ENCODE measurements at places on chromosomes 3 and 15.

GRCh38 chr15:66825139-66825538 lies 123.1 kb downstream of the SMAD6 start:
- no peak for DNase-seq

GRCh38 chr3:59408047-59408624 lies 358.3 kb upstream of the CFAP20DC start:
- no peak for DNase-seq

GRCh38 chr3:49666592-49666991 lies 7.6 kb upstream of the APEH start:
- DNase-seq: no peak

- DNase-seq: no peak
Measured at GRCh38 chr3:58434990-58435389, 1.4 kb upstream of the PDHB start.

- no peak for DNase-seq
Measured at GRCh38 chr3:31695280-31696008, 162.7 kb downstream of the STT3B start.

GRCh38 chr3:108190346-108190745 lies 31.9 kb downstream of the IFT57 start:
- no peak for DNase-seq

- DNase-seq: no peak
Measured at GRCh38 chr3:122530164-122530563, 15.4 kb upstream of the KPNA1 start.

DNA sequence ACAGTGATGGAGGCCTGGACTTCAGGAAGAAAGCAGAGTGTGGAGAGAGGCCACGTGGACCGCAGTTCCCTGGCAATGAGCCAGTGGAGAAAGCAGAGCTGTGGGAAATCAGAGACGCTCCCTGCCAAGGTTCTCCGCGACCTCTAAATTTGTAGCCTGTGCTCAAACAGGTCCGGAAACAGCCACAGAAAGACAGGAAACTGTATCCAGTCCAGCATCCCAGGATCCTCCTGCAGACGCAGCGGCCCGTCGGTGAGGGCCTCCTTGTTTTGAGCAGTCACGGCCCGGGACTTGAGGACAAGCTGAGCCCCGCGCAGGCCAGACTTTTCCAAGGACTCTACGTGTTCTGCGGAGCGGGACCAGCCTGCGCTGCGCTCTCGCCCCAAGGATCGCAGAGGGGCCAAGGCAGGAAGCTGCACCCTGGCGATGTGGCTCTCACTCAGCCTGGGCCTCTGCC lies 22.3 kb downstream of the RPSA start:
- no peak for DNase-seq

DNA sequence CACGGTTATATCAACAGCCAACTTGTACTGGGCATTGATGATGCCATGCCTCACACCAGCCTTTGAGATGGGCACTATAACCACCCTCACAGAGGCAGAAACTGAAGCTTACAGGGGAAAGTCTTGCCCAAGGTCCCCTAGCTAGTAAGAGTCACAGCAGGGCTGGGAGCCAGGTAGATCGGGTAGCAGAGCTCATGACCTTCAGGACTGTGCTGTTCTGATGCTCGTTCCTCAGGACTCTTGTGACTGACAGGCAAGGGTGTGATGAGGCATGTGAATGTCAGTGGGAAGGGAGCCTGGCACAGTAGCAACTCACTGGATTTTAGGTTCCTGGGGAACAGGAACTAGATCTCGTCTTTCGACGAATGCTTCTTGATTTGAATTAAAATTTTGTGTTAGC lies 65.7 kb downstream of the RLBP1 start:
- DNase-seq: no peak

GRCh38 chr15:41323611-41324010 lies 8.8 kb downstream of the OIP5 start:
- DNase-seq: no peak

DNA sequence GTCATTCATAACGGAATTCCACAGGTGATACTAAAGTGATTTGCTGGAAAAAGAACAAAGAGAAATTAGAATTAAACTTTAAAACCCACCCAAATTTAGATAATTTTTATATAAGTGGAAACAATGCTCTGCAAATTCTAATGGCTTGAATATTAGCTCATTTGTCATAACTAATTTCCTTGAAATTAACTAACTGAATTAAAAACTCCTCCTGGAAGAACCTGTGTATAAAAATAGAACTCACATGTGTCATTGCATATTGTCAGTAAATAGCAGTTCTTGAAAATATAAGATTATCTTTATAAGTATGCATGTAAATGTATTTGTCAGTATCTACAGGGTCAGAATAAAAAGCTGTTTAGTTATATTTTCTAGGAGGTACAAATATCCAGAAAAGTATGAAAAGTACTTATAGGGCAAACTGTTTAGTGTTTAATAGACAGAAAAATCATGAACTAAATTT lies 16.3 kb downstream of the ZIC1 start:
- no peak for DNase-seq

- no peak for DNase-seq
Measured at GRCh38 chr3:94307588-94307987, 244.7 kb downstream of the NSUN3 start.

DNA sequence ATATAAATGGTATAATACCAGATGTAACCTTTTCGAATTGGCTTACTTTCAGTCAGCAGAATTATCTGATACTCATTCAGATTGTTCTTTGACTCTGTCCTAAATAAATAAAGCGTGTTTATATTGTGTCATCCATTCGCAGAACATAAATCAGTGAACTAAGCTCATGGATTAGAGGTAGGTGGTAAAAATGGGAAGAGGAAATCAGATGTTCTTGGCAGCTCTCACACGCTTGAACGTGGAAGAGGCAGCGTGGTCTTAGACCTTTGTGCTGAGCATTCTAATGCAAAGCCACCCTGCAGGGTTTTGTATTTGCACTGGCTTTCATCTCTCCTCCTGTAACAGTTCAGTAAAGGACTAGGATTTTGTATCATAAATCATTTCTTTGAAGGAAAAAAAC lies 441.4 kb downstream of the GABRG3 start:
- no peak for DNase-seq

DNA sequence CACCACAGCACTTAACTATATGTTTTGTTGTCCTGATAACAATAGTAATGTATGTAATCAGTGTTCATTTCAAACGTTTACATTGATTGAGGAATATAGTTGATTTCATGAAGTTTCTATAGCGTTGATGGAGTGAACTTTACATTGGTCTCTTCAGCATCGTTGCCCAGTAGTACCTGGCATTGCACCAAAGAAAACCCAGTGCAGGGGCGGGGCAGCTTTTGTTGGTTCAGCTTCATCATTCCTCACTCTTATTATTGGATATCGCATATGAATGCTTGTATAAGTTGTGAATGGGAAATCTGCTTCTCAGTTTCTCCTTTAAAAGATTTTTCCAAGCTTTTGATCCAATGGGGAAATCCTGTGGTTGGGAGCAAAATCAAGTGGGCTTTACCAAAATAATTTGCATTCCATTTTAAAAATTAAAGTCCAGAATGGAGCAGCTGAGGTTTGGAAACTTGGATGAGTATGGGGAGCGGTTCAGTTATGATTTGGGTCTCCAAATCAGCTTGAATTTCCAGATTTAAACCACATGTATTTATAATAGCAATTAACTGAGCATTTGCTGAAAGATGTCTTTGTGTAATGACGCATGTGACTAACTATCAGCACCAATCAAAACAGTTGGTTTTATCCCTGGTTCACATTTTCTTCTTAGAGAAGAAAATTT lies 213.7 kb downstream of the ALCAM start:
- DNase-seq: no peak

DNA sequence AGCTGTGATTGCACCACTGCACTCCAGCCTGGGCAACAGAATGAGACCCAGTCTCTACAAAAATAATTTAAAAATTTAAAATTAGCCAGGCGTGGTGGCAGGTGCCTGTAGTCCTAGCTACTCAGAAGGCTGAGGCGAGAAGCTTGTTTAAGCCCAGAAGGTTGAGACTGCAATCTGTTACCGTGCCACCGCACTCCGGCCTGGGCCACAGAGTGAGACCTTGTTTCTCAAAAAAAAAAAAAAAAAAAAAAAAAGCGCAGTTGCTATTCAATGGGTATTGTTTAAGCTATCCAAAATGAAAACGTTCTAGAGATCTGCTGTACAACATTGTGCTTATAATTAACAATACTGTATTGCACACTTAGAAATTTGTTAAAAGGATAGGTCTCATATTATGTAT lies 24.0 kb downstream of the ZNF148 start:
- DNase-seq: no peak

GRCh38 chr3:123914829-123915228 lies 30.7 kb upstream of the MYLK start:
- no peak for DNase-seq

GRCh38 chr3:105626739-105627138 lies 242.1 kb downstream of the CBLB start:
- no peak for DNase-seq

GRCh38 chr3:122957707-122958689 lies 69.6 kb downstream of the SEMA5B start:
- no peak for DNase-seq

GRCh38 chr15:34442891-34443290 lies 5.3 kb upstream of the GOLGA8A start:
- no peak for DNase-seq

GRCh38 chr3:184186184-184186901 lies at the start of gene ABCF3:
Gene ABCF3 (plus strand): TSS chr3:184186199. CDS start chr3:184186208, 9 bp downstream.
- DNase-seq: peak; percentile 11

DNA sequence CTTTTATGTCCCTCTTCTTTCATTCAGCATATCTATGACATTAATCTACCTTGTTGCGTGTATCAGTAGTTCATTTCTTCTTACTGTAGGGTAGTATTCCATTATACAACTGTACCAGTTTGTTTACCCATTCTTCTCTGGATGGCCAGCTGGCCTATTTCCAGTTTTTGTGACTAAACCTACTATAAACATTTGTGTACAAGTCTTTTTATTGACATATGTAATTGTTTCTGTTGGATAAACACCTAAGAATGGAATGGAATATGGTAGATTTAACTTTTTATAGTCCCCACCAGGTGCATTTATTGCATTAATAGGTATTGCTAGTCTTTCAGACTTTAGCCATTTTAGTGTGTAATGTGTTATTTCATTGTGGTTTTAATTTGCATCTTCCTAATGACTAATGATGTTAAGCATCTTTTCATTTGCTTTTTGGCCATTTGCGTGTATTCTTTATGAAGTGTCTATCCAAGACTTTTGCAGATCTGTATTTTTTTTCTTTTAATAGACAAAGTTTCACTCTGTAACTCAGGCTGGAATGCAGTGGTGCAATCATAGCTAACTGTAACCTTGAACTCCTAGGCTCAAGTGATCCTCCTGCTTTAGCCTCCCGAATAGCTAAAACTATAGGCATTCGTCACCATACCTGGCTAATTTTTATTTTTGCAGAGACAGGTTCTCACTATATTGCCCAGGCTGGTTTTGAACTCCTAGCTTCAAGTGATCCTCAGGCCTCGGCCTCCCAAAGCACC lies 41.9 kb upstream of the XRN1 start:
- DNase-seq: no peak

- DNase-seq: no peak
Measured at GRCh38 chr15:43277901-43278300, 11.2 kb upstream of the TGM5 start.

DNA sequence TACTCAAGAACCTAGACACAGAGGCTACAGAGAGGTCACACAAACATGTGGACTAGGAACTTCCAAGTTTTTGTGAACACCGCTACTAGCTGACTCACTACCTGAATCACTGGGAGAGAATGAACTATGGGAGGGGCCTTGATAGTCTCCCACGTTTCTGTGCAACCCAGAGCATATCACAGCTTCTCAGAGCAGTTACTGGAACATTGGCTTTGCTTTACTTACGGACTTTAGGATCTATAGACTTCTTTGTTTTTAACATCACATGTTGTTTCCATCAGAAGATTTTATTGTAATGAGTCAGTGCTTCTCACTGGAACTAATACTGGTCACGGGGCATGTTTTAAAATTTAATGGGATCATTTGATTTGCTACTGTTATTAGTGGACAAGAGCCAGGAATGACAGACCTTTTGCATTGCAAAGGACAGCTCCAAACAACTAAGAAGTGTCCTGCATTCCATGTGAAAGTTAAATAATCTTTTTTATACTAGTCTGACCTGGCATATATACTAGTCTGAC lies 35.6 kb downstream of the RTP4 start:
- no peak for DNase-seq

DNA sequence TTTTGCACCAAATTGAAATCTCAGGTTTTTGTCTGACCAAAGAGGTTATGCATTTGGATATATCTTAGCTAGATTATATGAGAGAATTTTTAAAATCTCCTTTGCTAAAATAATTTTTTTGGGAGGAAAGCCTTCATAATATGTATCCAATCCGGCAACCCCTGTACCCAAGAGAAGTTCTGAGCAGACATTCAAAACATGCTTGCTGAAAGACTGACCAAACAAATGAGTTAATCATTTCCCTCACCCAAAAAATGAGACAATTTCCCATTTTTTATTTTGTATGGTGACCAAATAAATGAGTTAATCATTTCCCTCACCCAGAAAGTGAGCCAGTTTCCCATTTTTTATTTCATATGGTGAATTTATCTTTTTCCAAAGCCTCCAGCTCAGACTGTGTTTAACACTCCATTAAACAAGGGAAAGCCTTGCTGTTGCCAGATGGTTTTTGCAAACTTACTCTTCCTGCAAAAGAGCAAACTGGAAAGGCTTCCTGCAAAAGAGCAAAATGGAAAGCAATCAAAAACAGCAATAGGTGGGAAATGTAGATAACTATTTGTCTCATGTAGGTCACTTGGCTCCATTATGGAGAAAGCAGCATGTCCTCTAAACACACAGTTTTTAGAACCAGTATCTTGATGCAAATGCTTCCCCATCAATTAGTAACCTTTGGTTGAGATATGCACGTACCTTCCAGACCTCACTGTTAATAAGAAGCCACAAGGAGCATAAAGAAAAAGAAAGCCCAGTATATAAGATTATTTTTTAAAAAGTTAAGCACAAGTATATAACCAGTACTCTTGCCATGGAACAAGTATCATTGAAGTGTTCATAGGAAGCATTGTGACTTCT lies 78.4 kb upstream of the OSTN start:
- no peak for DNase-seq

GRCh38 chr3:129417326-129417725 lies 11.1 kb downstream of the EFCAB12 start:
- DNase-seq: no peak

DNA sequence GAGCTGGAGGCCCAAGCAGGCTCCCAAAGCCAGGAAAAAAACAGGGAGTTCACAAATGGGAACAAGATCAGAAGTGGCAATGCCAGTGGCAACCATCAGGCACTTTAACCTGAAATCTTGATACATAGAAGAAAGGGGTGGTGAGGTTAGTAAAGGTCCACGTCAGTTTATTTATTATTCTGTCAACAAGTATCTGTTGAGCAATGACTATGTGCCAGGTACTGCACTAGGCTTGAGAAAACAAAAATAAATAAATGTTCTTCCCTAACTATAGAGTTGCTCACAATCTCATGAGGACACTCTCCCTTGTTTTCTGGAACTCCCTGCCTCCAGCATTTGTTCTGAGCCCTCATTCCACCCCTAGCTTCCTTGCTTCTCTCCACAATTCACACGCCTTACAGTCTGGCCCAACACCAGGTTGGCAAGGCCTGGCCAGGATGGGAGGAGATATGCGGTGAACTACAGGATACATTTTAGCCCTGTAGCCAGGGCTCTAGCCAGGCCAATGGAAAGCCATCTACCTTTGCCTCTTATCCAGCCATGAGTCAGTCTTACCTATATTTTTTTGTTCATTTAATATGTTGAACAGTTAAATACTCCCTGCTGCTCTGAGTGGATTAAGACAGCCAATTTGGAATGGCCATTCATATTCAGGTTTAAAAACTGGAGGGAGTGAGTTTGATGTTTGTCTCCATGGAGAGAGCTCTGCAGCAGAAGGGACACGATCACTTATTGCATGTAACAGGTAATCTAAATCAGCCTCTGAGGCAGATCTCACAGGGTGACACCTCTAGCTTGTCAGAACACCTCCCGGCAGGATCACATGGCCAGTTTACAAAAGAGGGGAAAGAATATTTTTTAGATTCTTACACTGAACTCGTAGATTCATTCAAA lies 161.9 kb upstream of the ATP11B start:
- no peak for DNase-seq

All from activated CD4-positive, CD25-positive, alpha-beta regulatory T cell treated with anti-CD3 and anti-CD28 coated beads, Interleukin-2, amount 50 U/mL, for 16 hours (primary cell).